Activated naive CD4-positive, alpha-beta T cell (primary cell): ENCODE measurements at places on chromosomes 2 and 18.

- no peak for DNase-seq
These were observed 169.7 kb upstream of the SMAD2 start for GRCh38 chr18:48100165-48100575.

- no peak for DNase-seq
These were observed 100.7 kb upstream of the CYP1B1 start for GRCh38 chr2:38176619-38177021.

DNA sequence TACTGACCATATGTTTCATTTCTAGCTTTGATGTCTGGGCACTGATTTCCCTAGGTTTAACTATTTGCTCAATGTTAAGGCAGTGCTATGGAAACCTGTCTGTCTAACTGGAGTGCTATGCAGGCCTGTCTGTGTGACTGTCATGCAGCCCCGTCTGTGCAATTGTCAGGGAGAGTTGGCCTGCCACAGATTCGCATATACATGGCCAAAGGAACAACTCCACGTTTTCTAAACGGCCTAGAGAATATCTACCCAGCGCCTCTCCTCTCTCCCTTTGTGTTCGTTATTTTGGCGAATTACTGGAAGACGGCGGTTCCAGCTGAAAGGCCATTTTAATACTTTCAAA is 59.6 kb upstream of the PSME4 start:
- no peak for DNase-seq

GRCh38 chr2:46195819-46196218 is 101.4 kb upstream of the EPAS1 start:
- no peak for DNase-seq

GRCh38 chr2:28366496-28367282 is 26.0 kb upstream of the FOSL2 start:
- DNase-seq: peak; percentile 26

GRCh38 chr2:218284106-218284811 is 8.0 kb downstream of the TMBIM1 start:
- no peak for DNase-seq

- DNase-seq: no peak
These were observed 177.7 kb downstream of the SEPTIN10 start for GRCh38 chr2:109435901-109436598.

DNA sequence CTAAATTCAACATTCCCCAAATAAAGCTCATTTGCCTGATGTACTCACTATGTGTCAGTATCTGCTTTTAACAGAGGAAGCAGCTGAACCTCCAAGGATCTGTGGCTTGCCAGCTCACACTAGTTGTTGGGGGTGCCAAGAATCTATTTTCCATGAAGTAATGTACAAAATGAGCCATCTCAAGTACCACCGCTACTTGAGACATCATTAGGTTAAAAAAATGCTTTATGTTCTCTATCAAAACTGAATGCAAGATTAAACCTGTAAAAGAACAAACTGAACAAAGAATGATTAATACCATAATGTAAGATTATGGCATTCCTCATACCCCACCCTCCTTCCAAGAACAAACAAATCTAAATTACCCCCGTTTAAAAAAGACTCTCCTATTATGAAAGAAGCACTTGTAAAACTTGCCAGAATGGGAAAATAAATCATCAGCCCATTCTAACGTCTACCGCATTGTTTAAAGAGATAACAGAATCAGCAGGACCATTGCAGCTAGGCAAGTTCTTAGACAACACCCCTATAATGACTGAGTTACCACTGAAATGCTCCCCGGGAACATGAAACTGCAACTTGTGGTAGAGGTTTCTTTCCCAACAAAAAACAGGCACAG is 471.6 kb downstream of the DLGAP1 start:
- DNase-seq: no peak

DNA sequence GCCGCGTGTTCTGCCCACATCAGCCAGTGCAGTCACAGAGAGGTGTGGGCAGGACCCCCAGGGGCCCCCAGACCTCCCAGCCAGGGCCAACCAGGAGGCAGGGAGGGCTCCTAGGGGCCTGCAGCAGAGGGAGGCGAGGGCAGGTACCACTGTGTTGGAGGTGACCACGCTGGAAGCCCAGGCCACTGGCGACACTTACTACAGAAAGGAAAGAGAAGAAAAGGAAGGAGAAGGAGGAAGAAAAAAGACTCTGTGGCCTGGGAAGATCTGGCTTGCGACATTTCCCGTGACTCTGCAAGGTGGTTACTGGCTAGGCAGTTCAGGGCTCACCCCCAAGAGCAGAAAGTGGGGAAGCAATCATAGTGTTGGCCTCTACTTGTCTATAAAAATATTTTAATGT is 98.1 kb upstream of the BCL2L11 start:
- DNase-seq: no peak

DNA sequence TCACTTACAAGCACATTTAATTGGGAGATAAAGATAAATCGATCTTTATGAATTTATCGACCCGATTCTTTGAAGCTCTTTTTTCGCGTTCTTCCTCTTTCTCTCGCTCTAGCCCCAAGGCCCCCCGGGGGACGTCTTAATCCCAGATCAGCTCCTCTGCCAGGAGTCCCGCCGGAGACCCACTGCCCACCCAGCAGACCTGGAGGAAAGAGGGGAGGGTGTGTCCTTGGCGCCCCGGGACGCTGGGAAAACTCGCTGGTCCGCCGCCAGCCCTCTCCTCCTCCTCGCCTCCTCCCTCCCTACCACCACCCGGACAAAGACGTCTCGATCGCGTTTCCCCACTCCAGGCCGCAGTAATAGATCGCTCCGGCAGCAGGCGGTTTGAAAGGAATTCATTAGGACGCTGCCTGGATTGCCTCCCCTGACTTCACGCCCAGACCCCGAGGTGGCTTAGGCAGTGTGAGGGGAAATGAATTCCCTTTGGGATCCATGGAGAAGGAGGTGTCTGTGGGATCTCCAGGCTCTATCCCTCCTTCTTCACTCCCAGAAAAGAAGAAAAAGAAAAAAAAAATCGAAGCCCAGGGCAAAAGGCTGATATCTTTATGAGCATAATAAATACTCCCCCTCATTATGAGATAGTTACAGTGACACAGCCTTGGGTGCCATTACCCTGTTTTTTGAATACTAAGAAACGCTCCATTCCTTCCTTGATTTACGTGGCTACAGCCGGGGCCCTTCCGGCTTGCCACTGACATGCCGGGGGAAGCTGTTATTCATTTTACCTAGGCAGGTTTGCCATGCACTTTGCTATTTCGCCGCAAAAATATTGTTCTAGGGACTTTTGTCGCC is 1.8 kb upstream of the GBX2 start:
- DNase-seq: no peak

GRCh38 chr18:9211955-9212354 is 75.4 kb downstream of the ANKRD12 start:
- DNase-seq: no peak

- DNase-seq: no peak
These were observed 5.1 kb downstream of the FER1L5 start for GRCh38 chr2:96647681-96648080.
